Non-pigmented ciliary epithelial cell (primary cell): ENCODE measurements at places on chromosomes 7 and 10.

DNA sequence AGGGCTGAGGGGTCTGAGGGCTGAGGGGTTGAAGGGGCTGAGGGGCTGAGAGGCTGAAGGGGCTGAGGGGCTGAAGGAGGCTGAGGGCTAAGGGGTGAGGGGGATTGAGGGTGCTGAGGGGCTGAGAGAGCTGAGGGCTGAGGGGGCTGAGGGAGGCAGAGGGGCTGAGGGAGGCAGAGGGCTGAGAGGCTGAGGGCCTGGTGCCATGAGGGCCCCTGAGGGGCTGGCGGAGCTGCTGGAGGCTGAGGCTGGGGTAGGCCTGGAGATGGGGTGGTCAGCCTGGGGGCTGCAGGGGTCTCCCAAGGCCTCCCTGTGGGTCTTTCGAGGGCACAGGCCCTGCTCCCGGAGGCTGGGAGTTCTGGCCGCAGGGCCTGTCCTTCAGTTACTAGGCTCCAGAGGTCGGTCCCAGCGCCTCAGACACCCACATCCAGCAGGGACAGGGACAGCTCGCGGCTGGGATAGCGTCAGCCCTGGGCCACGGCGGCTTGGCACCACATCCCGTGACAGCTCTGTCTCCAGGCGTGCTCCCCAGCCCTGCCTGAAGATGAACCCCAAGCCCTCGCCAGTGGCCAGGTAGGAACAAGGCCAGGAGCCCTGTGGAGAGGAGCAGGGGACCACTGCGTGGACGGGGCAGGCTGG, 16.9 kb downstream of the MYO1G start:
- no peak for DNase-seq

DNA sequence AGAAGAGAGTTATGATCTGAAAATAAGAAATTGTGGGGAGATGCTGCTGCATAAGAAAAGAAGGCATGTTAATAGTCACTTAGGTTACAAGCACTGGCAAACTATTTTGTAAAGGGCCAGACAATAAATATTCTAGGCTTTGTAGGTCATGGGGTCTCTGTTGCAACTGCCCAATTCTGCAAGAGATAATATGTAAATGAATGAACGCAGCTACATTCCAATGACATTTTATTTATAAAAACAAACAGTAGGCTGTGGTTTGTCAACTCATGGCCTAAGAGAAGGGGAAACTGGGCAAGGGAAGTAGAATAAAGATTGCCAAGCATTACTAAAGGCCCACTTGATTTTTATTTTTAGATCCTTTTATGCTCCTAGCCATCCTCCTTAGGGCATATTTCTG, 133.1 kb downstream of the RAPGEF5 start:
- DNase-seq: no peak

DNA sequence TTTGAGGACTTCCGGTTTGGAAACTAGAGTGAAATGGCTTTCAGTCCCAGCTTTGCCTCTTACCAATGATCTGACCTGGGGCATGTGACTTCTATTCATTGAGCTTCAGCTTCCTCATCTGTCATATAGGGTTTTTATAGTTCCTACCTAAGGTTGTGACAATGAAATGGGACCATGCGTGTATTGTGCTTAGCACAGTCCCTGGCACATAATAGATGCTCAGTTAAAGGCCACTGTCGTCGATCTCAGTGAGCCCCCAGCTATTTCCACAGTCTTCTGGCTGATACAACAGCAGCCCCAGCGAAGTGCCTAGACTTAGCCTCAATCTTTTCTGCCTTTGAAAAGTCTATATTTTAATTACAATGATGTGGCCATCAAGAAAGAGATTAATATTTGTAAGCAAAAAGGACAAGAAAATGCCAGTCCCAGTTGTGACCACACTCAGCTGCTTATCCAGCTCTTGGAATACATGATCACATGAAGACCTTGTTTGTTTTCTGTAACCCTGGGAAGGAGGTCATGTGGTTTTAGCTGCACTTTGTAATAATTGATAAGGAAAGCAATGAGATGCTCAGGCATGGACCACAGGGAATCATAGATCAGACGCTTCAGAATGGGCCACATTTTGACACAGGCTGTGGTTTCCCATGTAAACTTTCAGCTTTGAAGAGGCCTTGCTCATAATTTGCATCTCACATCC, 44.6 kb downstream of the VWA2 start:
- DNase-seq: no peak

DNA sequence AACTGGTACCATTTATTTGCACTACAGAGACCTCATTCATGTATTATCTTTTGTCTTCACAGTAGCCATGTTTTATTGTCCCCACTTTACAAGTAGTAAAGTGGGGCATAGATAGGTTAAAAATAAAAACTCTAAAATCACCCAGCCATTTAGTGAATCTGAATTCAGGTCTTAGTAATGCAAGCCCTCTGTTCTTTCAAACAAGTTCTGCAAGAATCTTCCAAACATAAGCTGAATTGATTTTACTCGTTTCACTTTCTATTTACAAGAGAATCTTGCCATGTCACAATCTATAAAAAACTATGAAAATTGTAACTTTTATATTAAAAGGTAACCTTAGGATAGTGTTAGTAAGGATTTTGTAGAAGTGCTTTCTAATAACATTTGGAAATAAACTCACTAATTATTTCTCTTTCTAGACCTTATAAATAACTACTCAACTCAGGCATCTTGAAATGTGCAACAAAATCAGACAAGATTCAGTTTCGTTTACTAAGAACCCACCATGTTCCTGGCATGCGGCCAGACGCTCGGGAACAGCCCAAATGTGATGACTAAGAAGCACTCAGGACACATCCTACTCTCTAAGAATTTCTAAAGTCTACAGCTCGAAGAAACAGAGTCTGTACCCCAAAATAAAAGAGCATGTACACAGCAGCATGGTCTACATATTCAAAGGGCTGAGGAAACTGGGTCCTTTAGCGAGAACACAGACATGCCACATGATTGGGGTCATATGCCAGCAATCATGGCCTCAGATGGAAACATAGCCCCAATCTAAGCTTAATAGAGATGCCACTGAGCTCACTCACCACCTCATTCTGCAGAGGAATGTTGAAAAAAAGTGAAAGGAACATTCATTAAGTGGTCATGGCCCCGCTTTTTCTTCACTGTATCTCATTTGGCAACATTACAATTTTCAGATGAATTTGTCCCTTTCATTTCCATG, 167.6 kb downstream of the AMPH start:
- DNase-seq: peak; percentile 27

DNA sequence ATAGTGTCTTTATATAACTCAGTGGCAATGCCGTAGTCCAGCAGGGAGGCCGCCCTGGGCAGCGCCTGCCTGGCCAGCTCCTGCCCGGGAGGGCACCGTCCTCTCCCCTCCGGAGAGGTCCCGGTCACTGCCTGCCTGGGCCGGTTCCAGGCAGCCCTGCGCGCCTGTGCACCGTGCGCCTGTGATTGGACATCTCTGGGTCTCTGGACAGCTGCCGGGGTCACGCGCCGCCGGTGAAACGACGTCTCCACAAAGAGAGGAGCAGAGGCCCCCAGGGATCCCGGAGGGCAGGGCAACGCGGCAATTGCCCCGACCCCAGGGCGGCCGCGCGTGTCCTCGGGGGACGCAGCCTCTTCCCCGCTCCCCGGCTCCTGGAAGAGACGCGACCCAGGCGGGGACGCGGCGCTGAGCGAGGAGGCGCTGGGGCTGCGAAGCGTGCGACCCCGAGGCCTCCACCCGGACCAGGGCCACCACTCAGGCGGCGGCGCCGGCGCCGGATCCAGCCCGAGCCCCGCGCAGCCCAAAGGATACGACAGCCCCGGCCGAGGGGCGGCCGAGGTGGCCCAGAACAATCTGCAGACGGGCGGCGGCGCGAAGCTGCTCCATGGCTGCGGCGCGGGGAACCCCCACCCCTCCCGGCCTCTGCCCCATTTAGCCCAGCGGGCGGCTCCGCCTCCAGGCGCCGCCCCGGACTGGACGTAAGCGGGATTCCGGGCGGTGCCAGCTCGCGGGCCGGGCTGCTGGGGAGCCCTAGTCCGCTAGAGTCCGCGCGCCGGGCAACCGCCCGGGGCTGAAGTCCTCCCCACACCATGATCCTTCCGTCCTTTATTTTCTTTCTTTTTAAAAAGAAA, at the start of gene PHYH:
Gene PHYH, minus strand, starts transcription at position 628 of the 851 bp plus-strand sequence. Its CDS starts 22 bp downstream, at position 606.
- DNase-seq: peak; percentile 11

DNA sequence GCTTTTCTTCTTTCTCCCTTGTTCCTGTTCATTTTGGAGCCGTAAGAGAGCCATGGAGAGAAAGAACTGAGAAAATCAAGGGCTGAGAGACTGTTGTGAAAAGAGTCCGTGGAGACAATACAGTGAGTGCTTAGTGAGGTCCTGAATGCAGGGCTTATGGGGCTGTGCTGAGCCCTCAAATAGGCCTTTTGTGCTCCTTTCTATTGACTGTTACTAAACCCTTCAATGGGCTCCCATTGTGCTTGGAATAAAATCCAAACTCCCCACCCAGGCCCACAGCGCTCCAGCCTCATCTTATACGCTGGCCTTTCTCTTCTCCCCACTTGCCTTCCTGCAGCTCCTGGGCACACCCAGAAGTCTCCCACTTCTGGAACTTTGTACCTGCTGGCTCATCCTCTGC, 243.1 kb upstream of the HABP2 start:
- DNase-seq: no peak

- no peak for DNase-seq
Observed at GRCh38 chr10:13152296-13152695, 9.1 kb upstream of the MCM10 start.

GRCh38 chr10:100151723-100152300, 34.0 kb downstream of the ERLIN1 start:
- DNase-seq: no peak

DNA sequence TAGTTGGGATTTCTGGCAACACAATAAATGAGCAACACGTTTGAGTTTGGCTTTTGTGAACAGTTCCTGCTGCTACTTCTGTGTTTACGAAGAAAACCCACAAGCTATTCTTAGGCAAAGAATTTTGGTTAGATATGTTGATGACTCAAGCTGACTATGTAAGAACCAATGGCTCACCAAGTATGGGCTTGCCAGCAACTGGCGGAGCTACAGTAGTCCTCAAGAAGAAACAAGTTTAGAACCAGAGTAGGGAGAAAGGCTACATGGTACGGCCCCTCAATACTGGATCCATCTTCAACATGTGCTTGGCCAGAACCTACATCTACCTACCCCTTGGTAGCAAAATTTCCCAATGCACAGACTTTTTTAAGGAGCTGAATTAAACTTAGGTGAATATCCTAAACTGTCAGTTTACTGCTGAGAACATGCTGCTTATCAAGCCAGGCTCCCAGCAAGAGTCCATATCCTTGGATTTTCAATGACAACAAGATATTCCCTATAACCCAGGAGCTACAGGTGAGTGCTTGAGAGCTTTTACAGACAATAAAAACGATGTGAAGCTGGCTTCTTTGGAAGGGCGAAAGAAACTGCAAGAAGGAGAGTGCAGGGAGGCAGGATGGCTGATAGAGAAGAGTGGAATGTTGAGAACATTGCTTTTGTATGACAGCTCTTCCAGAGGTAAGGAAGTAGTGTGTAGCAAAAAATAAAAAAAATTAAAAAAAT, 74.3 kb upstream of the ASAH2 start:
- peak; percentile 95 for DNase-seq

GRCh38 chr7:135601182-135601581, 43.5 kb downstream of the NUP205 start:
- no peak for DNase-seq

GRCh38 chr7:68107261-68107660, 1110.6 kb downstream of the TYW1 start:
- DNase-seq: no peak

- DNase-seq: no peak
Observed at GRCh38 chr10:132300582-132300981, 7.2 kb downstream of the STK32C start.

DNA sequence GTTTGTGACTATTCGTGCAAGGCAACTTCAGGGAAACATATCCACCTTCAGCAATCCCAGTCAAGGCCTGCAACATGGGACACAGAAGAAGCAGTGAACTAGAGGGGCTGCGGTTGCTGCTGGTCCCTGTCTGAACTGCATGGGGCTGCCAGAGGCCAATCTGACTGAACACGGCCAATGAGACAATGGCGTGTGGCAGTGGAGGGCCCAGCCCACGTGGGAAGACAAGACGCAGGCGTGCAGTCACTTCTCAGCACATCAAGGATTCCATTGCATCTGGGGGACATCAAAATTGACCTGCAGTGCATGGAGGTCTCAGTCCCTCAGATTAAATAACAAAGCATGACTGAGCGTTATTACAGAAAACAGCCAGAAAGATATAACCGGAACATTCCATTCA, 215.9 kb downstream of the HECW1 start:
- no peak for DNase-seq

DNA sequence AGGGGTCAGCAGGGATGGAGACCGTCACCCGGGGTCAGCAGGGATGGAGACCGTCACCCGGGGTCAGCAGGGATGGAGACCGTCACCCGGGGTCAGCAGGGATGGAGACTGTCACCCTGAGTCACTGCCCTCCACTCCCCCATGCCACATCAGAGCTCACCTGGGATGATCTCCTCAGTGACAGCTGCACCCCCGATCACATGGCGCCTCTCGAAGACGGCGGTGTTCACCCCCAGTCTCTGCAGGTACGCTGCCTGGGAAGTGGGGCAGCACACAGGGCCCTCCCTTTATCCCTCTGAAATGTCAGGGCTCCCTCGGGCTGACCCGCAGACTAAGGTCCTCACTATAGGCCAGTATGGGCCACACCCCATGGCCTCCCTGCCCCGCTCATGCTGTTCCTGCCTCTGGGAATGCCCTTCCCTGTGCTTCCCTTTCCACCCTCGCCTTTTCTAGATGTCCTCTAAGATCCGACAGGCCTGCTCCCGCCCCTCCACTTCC, 7.2 kb downstream of the PYROXD2 start:
- DNase-seq: no peak

DNA sequence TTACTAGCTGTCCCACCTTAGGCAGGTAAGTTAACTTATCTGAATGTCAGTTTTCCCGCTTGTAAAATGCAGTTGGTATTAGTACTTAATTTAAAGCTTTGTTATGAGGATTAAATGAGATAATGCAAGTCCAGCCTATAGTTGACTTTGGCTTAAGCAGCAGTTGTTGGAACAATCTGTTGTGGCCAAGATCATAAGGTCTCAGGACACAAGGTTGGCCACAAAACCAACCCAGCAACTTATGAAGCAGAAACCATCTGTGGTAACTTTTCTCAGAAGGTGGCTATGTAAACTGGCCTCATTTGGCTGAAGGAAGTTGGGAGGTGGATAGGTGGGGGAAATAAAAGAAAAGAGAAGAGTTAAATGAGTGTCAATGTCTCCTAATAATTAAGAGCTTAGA, 29.4 kb downstream of the ENTPD1 start:
- no peak for DNase-seq

GRCh38 chr10:116385994-116386809, 41.4 kb upstream of the PNLIPRP3 start:
- DNase-seq: peak; percentile 1

- no peak for DNase-seq
Observed at GRCh38 chr10:74821501-74821900, 4.9 kb upstream of the KAT6B start.
